ENCODE measurements at places on chromosomes 1 and 21. TPM values are rescaled to one million over a fixed set of nuclear protein-coding genes. Genes with fewer than 3 reads are reported as not detected.

SH2D1B gene
- total RNA-seq = 0.12 TPM

ABCG1 gene
- 2.9 TPM for total RNA-seq

OR2C3 gene
- total RNA-seq = not detected

S100A1 gene
- total RNA-seq = 1.0 TPM

C1orf185 gene
- not detected for total RNA-seq

OR2L2 gene
- total RNA-seq = not detected

DNAJC28 gene
- total RNA-seq = 0.48 TPM

FMN2 gene
- total RNA-seq = 4.0 TPM

FAM43B gene
- 4.2 TPM for total RNA-seq

HCN3 gene
- total RNA-seq = 5.3 TPM

LHX4 gene
- total RNA-seq = 0.45 TPM

ESPN gene
- total RNA-seq = 1.2 TPM

LCA5L gene
- total RNA-seq = 1.8 TPM

KIF14 gene
- total RNA-seq = 9.0 TPM

RSPH1 gene
- 0.93 TPM for total RNA-seq

TMPRSS15 gene
- total RNA-seq = not detected

CLIC6 gene
- total RNA-seq = 0.09 TPM

CASP9 gene
- 5.6 TPM for total RNA-seq

ANKRD34A gene
- 0.20 TPM for total RNA-seq

AKR7A3 gene
- 0.06 TPM for total RNA-seq

TDRKH gene
- total RNA-seq = 7.3 TPM

UMODL1 gene
- not detected for total RNA-seq

LAX1 gene
- not detected for total RNA-seq

TINAGL1 gene
- total RNA-seq = 0.71 TPM

JAK1 gene
- 154 TPM for total RNA-seq

OLFML3 gene
- 4.3 TPM for total RNA-seq

KLHL17 gene
- 11.1 TPM for total RNA-seq

IRF6 gene
- total RNA-seq = 0.15 TPM

PRRX1 gene
- total RNA-seq = not detected

FUCA1 gene
- total RNA-seq = 10.2 TPM

GBP4 gene
- not detected for total RNA-seq

SMIM34 gene
- total RNA-seq = not detected

SPRR2A gene
- not detected for total RNA-seq

ECE1 gene
- total RNA-seq = 63.1 TPM

CYP4A11 gene
- total RNA-seq = not detected

FAM72C gene
- total RNA-seq = 5.5 TPM

PDZK1IP1 gene
- total RNA-seq = 8.7 TPM

VANGL2 gene
- total RNA-seq = 0.55 TPM

TFF3 gene
- total RNA-seq = not detected

ZSCAN20 gene
- total RNA-seq = 2.5 TPM

NPPB gene
- total RNA-seq = not detected

INSRR gene
- not detected for total RNA-seq

ADAR gene
- 73.2 TPM for total RNA-seq

RNU1-2 gene
- total RNA-seq = not detected

IL19 gene
- total RNA-seq = not detected

TMEM240 gene
- total RNA-seq = not detected

KLHDC7A gene
- 1.5 TPM for total RNA-seq

AQP10 gene
- total RNA-seq = not detected

EPHA10 gene
- 1.3 TPM for total RNA-seq

TOR1AIP2 gene
- total RNA-seq = 19.0 TPM

Measured in A549 treated with Hydrocortisone at 1 μM for 4 hours (cell line).